Activated CD4-positive, alpha-beta T cell treated with anti-CD3 and anti-CD28 coated beads for 36 hours (primary cell): ENCODE measurements at places on chromosomes 1 and 21.

- no peak for DNase-seq
Measured at GRCh38 chr21:44897326-44898010, 23.2 kb downstream of the ITGB2 start.

GRCh38 chr1:167564612-167565270 lies 11.2 kb upstream of the CREG1 start:
- DNase-seq: no peak

GRCh38 chr21:15732290-15732995 lies 2.7 kb downstream of the USP25 start:
- DNase-seq: peak; percentile 25

DNA sequence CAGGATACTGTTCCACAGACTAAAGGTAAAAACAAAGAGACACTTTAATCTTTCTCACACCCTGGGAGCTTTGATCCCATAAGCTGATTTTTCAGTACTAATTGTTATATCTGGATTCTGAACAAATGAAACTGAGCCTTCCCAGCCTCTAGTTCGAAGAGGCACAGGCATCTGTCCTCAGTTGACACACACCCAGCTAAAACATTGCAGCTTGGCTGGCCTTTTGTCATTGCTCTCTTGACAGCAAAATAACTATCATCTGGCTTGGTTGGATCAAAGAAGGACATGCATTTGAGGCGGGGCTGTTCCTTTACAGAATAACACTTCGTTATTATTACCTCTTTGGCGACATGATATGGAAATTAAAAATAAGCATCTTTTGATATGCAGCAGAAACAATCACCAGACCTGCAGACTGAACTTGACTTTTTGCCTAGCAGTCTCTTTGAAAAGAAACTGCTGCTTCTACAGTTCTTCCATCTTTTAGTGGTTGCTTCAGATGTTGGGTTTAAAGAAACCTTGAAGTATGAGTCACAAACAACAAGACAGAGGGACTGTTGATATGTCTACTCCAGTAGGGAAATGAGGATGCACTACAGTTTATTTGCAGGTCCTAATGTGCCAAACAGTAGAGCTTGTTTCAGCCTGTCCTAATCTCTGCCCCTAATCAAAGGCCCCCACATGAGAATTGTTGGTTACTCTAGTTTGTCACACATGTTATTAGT lies 166.5 kb downstream of the TPR start:
- DNase-seq: no peak

GRCh38 chr1:63871463-63871862 lies 97.6 kb downstream of the ROR1 start:
- no peak for DNase-seq

DNA sequence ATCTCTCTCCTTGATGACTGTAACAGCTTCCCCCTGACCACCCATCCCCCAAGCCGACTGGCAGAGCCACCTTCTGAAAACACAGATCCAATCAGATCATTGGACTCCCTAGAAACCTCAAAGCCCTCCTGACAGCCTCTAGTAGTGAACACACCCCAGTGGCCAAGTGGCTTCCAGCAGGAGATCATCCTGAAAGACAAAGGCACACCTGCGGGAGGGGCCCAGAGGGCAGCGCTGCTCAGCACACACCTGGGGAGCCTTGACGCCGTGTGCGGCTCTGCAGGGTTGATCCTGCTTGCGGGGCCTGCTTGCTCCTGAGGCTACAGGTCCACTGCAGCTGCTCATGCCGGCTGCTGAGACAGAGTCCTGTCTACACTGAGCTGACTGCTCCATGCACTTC lies 41.5 kb downstream of the SLC66A1 start:
- DNase-seq: no peak

- no peak for DNase-seq
Measured at GRCh38 chr1:94314222-94314858, 77.0 kb upstream of the ARHGAP29 start.

DNA sequence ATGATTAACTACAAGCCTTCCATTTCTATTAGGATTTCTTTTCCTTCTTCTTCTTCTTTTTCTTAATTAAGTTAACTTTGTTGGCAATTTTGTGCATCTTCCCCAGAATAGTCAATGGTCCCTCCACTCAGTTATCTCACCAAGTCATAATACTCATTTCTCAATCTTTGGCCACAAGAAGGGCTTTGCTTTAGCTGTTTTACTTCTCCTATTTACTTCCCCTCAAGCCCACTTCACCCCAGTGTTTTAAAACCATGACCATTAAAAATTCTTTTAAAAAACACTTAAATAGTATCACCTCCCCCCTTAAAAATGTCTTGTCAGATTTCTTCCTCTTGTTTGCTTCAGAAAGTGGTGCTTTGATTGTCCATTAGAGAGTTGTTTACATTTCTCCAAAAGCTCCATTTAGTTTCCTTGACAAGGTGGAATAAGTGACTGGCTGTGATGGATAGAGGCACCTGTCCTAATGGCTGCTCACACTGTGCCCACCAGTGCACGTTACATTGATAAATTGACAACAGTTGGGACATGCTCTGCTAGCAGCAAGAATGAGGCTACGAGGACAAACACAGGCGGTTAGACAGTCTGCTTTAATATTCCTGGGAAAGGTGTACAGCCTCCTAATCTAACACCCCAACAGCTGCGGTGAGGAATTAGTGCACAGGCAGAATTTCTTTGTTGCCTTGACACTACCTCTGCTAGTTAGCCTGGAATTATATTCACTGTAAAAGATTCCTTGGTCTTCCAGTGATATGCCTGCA lies 354.7 kb downstream of the LMO4 start:
- DNase-seq: no peak

- no peak for DNase-seq
Measured at GRCh38 chr1:230295367-230295766, 130.8 kb downstream of the PGBD5 start.

DNA sequence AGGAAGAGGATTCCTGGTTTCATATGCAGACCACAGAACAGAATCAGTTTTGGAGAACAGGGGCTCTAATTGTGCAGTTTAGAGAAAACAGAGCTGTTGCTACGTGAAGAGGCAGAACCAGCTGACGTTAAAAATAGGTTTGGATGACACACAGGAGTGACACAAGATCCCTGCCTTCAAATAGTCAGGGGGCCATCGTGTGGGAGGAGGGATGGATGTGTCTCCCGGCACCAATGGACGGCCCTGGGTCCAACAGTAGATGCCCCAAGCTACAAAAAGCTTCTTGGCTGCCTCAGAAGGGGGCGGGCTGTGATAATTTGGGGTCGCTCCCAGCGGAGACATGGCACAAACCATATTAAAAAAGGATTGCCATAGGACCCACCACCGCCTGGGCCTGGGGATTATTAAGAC lies 87.8 kb downstream of the MRPL37 start:
- no peak for DNase-seq

GRCh38 chr1:109664671-109665070 lies 3.2 kb upstream of the GSTM2 start:
- DNase-seq: no peak
